ENCODE measurements at places on chromosomes 5 and 9. TPM values are rescaled to one million over a fixed set of nuclear protein-coding genes. Genes with fewer than 3 reads are reported as not detected.

Gene ARSI
- total RNA-seq, result 0.24 TPM

Gene NEUROG1
- total RNA-seq, result not detected

Gene GLRA1
- total RNA-seq, result not detected

Gene CNTNAP3B
- total RNA-seq, result 0.68 TPM

Data from cardiac ventricle fibroblast (primary cell).